Right ventricle myocardium inferior (tissue), 1 donor: ENCODE measurements at places on chromosomes 5 and 9. TPM values are rescaled to one million over a fixed set of nuclear protein-coding genes. Genes with fewer than 3 reads are reported as not detected.

The SMARCA2 gene
- total RNA-seq = 98.4 TPM

The FGF1 gene
- 57.0 TPM for total RNA-seq

The SLC46A2 gene
- not detected for total RNA-seq

The SLIT3 gene
- 12.4 TPM for total RNA-seq

The BTNL8 gene
- 0.41 TPM for total RNA-seq

The ANKRD34B gene
- not detected for total RNA-seq

The JAKMIP2 gene
- 0.16 TPM for total RNA-seq

The CBY3 gene
- not detected for total RNA-seq

The NFIB gene
- 116 TPM for total RNA-seq

The LHX6 gene
- total RNA-seq = 6.1 TPM

The HAPLN1 gene
- 0.19 TPM for total RNA-seq

The CDH18 gene
- total RNA-seq = not detected

The VCAN gene
- 41.2 TPM for total RNA-seq

The BARHL1 gene
- total RNA-seq = not detected

The FOXI1 gene
- not detected for total RNA-seq

The LMX1B gene
- 1.2 TPM for total RNA-seq

The IFNB1 gene
- total RNA-seq = not detected

The PDZD2 gene
- 59.4 TPM for total RNA-seq

The IFNA13 gene
- total RNA-seq = not detected

The NR5A1 gene
- not detected for total RNA-seq

The TGFBR1 gene
- 14.8 TPM for total RNA-seq

The CCDC152 gene
- 1.4 TPM for total RNA-seq

The PCDHA9 gene
- not detected for total RNA-seq

The FAM169A gene
- 3.0 TPM for total RNA-seq

The NAIP gene
- 5.5 TPM for total RNA-seq

The RFK gene
- total RNA-seq = 23.9 TPM

The STRBP gene
- 21.6 TPM for total RNA-seq

The DOK3 gene
- 4.4 TPM for total RNA-seq

The DMRT2 gene
- total RNA-seq = not detected

The LURAP1L gene
- 1.9 TPM for total RNA-seq

The ANKH gene
- 156 TPM for total RNA-seq

The CCDC171 gene
- 1.6 TPM for total RNA-seq

The GPRIN1 gene
- total RNA-seq = 0.41 TPM

The WWC1 gene
- 1.9 TPM for total RNA-seq

The APBA1 gene
- total RNA-seq = 2.8 TPM

The C9orf50 gene
- not detected for total RNA-seq

The EIF4EBP3 gene
- 11.7 TPM for total RNA-seq

The PLPP1 gene
- total RNA-seq = 74.1 TPM

The ARSI gene
- total RNA-seq = 0.65 TPM

The MARCHF3 gene
- total RNA-seq = 30.1 TPM

The CPLANE1 gene
- total RNA-seq = 9.5 TPM

The QRFP gene
- total RNA-seq = not detected

The HMCN2 gene
- 5.7 TPM for total RNA-seq

The OMD gene
- 3.2 TPM for total RNA-seq

The NKD2 gene
- 4.4 TPM for total RNA-seq

The ELP1 gene
- total RNA-seq = 17.5 TPM

The ZFP37 gene
- total RNA-seq = 1.1 TPM

The SUSD3 gene
- total RNA-seq = 1.7 TPM

The FOXD4L4 gene
- not detected for total RNA-seq

The NSMF gene
- total RNA-seq = 11.5 TPM
